Thymus (tissue), 14 donors: ENCODE measurements at places on chromosomes 12 and 14.
A peak's percentile ranks its signal among the peaks of the same experiment; 100 is the strongest.

- no peak for DNase-seq
Observed at GRCh38 chr12:115806000-115806399, 471.5 kb downstream of the MED13L start.

GRCh38 chr12:122790393-122791075 lies 16.2 kb downstream of the CCDC62 start:
- DNase-seq: no peak

DNA sequence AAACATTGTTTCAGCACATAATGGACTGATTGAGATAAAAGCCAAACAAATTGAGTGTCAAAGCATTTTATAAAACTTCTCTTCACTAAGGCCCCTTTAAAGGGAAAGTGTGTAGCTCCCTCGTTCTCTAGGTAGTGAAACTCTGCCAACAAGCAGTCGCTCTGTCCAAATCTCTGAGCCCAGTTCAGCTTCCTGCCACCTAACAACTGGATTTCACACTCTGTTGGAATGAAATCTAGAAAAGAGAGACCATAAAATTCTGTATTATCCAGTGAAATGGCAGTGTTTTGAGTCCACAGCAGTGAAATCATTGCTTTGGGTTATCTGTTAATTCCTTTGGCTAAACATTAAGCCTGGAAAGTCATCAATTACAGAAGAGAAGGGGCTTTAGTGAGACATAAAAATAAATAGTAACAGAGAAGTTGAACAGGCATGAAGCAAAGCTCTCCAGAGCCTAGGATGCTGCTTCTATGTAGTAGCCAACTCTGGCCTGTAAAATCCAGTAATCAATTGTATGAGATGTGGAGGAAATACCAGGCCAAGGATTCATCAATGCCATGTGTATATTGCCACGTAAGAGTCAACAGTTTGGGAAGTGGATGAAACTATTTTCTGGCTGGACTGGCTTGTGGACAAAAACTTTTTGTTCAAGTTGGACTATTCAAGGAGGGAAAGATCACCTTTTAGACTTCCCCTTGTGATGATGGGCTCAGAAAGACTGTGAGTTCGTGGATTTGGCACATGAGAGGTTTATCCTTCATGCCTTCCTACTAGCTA lies 122.5 kb downstream of the WIF1 start:
- DNase-seq: no peak

- peak; percentile 55 for DNase-seq
Observed at GRCh38 chr12:49233842-49234526, 30.9 kb upstream of the TUBA1C start.

- no peak for DNase-seq
Observed at GRCh38 chr12:131442337-131442918, 268.5 kb upstream of the SFSWAP start.

GRCh38 chr12:56257071-56257470 lies 1.1 kb downstream of the ANKRD52 start:
- no peak for DNase-seq

DNA sequence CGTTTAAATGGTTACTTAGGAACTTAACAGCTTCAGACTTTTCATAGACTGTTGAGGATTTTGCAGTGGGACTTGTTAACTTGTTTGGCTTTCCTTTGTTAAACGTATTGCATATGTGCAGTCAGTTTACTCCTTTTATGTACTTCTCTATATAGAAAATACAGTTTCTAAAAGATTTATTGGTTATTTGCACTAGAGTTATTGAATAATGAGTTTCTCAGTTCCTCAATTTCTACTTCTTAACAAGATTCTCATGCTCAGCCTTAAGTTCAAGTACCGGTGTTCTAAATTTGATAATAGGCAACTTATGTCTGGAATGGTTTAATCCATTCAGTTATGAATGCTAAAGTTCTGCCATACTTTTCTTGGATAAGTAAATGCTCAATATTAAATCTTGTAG lies 919 bp downstream of the PSMA3 start:
- no peak for DNase-seq

- DNase-seq: no peak
Observed at GRCh38 chr12:110197003-110197402, 72.8 kb downstream of the IFT81 start.

DNA sequence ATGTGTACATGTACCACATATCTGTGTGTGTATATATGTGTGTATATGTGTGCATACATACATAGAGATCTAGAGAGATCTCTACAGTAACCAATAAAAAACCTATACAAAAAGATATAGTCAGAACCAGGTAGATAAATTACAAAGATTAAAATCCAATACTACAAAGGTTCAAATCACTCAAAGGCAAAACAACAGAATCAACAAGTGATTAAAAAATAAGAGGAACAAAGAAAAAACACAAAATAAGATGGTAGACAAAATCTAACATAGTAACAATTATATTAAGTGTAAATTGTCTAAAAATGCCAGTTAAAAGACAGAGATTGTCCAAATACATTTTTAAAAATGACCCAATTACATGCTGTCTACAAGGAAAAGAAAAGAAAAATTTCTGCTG lies 83.6 kb downstream of the R3HDM2 start:
- no peak for DNase-seq

DNA sequence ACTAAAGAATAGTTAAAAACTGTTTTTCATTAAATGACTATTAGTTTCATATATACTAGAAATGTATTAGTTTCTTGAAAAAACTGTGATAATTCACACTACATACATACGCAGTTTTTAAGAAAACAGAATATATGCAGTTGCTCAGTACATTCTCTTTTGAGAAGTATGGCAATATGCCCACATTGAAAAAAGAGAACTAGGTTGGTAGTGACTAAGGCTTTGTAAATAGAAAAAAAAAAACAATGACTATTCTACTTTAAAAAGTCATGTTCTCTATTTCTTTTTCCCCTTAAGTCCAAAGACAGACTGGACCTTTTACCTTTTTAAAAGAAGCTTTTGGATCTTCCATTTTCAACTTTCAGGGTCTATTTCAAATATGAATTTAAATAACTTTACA lies 25.0 kb downstream of the SNX6 start:
- no peak for DNase-seq

DNA sequence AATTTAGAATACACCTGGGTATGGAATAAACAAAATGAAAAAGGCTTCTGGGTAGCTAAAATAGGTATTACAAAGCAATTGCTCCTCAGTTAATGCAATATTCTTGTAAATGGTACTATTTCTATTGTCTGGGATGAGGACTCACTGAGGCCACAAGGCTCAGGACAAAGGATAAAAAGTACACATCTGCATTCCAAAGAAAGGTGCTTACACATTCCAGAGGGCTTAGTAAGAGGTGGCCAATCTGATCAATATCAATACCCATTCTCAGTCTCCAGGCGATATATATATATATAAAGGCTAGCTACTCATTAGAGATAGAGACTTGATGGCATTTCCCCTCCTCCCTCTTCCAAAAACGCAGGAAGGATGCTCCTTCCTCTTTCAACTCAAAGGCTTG lies 43.8 kb downstream of the ATXN7L3B start:
- no peak for DNase-seq

- DNase-seq: no peak
Observed at GRCh38 chr14:99247101-99247729, 24.8 kb downstream of the BCL11B start.

DNA sequence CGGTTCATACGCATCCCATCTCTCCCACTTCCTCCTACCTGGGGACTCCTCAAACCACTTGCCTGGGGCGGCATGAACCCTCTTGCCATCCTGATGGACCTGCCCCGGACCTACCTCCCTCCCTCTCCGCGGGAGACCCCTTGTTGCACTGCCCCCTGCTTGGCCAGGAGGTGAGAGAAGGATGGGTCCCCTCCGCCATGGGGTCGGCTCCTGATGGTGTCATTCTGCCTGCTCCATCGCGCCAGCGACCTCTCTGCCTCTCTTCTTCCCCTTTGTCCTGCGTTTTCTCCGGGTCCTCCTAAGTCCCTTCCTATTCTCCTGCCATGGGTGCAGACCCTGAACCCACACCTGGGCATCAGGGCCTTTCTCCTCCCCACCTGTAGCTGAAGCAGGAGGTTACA lies 3.6 kb downstream of the WNT1 start:
- no peak for DNase-seq

GRCh38 chr12:52327830-52328500 lies 6.8 kb upstream of the KRT83 start:
- no peak for DNase-seq

DNA sequence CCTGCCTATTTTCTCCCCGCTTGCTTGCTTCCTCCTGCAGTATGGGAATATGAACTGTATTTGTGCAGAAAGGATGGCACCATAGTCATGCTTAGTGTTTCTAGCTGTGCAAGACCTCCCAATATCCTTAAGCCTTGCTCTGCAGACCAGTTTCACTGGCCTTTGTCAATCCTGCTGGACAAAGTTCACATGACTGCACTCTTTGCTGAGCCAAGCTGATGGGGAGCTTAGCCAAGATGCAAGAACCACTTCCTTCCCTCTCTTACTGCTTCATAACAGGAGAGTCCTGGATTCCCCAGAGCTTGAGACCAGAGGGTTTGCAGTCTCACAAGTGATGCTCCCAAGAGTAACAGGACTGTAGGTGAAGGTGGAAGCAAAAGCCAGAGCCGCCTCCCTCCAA lies 3.8 kb downstream of the ASIC1 start:
- DNase-seq: no peak

DNA sequence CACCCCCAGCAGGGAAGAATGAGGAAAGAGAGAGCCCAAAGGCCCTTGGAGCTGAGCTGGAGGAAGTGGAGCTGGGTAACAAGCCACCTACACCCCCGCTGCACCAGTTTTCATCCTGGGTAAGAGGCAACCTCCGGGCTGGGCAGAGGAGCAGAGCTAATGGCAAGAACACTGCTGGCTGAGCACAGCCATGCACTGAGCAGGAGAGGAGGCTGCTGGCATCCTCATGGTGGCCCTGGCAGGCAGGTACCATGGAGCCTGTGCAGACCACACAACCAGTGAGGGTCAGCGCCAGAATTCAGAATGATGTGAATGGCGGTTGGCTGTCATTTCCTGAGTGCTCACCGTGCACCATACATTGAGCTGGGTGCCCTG lies 29.7 kb downstream of the PLEKHH1 start:
- no peak for DNase-seq

GRCh38 chr14:20848316-20848954 lies 42.8 kb upstream of the RNASE3 start:
- DNase-seq: no peak

GRCh38 chr12:99983456-99984258 lies 1.1 kb downstream of the ANKS1B start:
- no peak for DNase-seq

GRCh38 chr12:32604565-32604964 lies 74.5 kb upstream of the DNM1L start:
- no peak for DNase-seq

DNA sequence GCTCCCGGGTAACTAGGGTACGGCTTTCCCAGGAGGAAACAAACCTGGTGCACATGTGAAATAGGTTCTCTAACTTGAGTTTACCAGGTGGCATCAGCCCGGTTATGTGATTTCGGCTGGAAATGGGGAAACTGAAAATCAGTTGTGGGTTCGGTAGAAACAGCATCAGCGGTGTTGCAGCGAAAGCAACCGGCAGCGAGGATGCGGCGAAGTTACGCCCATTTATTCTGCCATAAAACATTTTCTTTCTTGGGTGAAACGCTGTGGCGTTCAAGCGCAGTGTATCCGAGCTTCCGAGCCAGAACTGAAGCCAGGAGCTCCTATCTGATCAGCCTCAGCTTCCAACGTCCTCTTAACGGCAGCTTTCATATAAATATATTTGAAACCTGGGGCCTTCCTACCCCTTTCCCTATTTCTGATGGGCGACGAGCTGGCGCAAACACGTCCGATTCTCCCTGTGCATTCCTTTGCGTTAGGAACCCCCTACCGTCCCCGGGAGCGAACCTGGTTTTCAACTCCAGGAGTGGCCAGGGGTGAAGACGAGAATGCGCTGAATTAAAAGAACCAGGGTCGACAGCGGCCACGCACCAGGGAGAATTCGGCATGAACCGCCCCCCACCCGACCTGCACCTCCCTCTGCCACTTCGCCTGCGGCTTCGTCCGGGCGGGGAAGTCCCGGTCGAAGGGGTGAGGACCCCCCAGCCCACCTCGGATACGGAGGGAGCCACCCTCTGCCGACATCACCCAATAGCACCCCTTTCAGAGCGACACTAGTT lies 1.6 kb downstream of the DPF3 start:
- DNase-seq: no peak

DNA sequence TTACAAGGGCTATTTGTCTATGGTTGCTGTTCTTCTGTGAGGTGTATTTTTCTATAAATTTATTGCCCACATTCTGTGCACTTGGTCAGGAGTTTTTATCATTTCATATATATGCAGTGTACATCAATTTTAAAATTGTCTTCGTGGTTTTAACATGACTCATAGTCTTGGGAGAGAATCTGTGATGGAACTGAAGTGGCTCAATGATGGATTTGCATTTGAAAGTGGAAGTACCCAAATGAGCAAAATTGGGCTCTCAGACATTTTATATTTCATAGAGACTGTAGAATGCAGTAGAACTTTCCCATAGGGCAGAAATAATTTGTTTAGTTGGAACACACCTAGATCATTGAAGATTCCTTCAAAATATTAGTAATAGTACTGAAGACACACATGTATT lies 1.9 kb upstream of the SCFD1 start:
- DNase-seq: no peak

- DNase-seq: no peak
Observed at GRCh38 chr14:77832297-77832696, 32.4 kb downstream of the ADCK1 start.

- DNase-seq: no peak
Observed at GRCh38 chr14:54908190-54908589, 5.6 kb upstream of the GCH1 start.

- DNase-seq: peak; percentile 41
Observed at GRCh38 chr14:105201925-105202513, 20.9 kb upstream of the NUDT14 start.

DNA sequence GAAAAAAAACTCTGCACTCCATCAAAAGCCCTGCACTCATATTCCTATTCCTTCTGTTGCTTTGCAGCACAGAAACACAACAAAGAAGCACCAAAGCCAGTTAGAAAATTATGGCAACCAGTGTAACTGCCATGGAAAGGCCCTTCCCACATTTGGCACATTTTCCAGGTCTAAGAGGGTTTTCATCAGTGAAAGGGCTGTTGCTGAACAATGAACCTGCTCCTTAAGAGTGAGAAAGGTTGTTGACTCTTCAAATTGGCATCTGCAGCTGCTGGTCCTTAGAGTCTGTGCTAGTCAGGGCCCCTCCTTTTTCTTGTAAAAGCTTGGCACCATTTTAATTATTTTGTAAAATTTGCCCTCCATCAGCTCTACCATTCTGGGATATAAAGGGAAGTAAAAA lies 378.7 kb upstream of the KITLG start:
- no peak for DNase-seq
